ENCODE measurements at places on chromosomes 1 and 21. TPM values are rescaled to one million over a fixed set of nuclear protein-coding genes. Genes with fewer than 3 reads are reported as not detected.

DNA sequence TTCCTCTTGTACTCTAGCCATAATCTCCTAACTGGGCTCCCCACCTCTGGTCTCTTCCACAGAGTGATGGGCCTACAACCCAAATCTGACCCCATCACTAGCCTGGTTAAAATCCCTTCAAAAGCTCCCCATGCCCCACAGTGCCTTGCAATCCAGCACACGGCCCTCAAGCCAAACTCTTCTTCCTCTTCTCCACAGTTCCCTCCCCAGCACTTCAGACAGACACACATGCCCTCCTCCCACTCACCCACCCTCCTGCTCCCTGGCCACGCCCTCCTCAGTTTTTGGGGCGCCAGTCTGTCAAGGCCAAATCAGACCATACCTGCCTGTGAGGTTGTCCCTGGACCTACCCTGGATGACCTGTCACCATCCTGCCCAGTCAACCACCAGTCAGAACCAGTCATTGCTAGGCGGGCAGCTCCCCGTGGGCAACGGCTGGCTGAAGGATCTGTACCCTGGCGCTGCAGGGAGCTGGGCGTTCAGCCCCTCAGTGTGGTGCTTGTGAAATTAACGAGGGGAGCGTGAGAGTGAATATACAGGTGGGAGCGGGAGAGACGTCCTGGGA, 753 bp downstream of the C1orf210 start:
- DNase-seq: no peak

- DNase-seq: no peak
Observed at GRCh38 chr1:86649618-86650017, 54.8 kb upstream of the SH3GLB1 start.

DNA sequence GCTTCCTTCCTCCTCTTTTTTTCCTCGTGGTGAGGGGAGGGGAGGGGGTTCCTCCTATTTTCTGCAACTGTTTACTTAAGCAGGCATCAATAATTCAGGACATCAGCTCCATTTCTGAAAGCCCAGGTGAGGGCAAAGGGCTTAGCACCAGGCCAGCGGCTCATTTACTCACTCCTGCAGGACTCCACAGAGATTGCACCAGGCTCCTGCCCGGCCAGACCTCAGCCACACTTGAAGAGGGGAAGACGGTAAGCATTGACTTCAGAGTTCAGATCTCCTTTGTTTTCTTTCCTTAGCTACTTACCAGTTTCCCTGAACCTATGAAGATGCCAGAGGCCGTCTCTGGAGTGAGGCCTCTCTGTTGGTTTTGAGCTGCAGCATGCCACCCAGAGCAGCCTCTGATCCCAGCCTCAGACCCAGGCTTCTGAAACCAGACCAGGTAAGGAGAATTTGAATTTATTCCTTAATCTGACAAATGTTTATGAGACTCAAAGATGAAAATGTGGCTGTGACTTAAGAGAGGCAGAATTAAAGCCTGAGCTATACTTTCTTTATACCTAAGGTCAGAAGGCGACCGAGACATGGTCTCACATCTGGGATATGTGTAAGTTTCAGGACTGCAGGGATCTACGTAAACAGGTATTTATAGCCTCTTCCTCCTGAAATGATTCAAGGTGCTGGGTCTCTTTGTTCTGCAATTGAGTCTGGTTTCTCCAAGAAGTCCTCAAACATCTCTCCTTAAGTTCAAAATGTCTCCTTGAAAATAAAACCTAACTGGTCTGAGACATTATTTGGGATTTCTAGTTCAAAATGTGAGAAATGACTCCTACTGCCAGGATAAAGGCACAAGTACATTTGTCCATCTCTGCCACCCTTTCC, 272.5 kb upstream of the RUNX1 start:
- no peak for DNase-seq

- no peak for DNase-seq
Observed at GRCh38 chr1:71835442-71835813, 446.9 kb downstream of the NEGR1 start.

GRCh38 chr1:66154394-66154793, 361.7 kb downstream of the PDE4B start:
- no peak for DNase-seq

GRCh38 chr1:210123924-210124589, 108.5 kb upstream of the SERTAD4 start:
- peak; percentile 43 for DNase-seq

- DNase-seq: no peak
Observed at GRCh38 chr1:195951313-195951712, 656.9 kb downstream of the KCNT2 start.

GRCh38 chr1:206631085-206631509, 4.2 kb upstream of the DYRK3 start:
- DNase-seq: peak; percentile 83

DNA sequence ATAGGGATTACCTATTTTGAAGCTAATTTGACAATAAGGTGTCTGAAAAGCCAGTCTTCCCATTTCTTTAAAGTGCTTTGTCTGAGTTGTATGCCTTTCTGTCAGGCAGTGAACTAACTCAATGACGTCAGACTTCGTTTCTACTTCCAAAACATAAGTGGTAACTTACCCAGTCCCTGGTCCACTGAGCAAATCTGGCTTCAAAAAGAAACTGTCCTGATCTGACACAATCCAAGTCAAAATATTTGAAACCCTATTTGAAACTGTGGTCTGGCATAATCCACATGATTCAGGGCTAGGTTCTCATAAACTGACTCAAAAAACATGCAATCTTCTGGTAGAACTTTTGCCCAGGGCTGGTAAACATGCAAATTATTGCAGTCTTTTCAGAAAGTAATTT, 34.0 kb downstream of the DIRAS3 start:
- DNase-seq: no peak

DNA sequence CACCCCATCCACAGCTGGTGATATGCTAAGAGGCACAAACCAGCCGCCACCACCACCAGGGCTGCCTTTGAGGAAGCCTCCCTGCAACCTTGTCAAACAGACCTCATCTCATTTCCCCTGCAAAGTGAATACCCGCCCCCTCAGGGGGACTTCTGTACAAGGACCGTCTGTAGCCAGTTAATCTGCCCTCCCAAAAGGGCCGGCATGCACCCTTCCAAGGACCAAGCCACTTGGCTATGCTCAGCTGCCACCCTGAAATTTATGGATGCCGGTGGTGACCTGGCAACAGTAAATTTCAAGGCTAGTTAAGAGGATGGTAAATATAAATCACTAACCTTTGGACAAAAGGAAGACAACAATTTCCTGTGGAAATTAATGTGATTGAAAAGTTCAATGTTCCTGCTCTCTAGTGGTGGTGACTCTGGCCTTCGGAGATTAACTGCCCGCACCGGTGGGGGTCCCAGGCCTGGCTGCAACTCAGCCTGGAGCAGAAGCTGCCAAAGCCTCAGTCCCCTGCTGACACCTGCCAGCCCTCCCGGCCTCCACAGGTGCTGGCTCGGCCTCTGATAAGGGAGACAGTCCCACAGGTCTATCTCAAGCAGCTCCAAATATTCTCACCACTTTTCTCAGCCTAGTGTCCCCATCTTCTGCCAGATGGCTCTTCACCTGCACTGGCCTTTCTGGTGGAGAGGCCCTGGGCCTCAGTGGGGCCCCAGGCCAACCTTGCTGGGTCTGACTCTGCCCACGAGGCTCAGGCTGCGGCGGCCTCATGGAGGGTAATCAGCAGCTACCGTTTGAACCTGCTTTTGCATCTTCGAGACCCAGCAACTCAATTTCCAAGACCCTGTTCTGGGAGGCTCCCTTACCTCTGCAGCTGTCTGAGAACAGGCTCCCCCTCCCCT, 12.2 kb downstream of the TMEM53 start:
- no peak for DNase-seq

- no peak for DNase-seq
Observed at GRCh38 chr21:45577801-45578175, 35.5 kb upstream of the SLC19A1 start.

DNA sequence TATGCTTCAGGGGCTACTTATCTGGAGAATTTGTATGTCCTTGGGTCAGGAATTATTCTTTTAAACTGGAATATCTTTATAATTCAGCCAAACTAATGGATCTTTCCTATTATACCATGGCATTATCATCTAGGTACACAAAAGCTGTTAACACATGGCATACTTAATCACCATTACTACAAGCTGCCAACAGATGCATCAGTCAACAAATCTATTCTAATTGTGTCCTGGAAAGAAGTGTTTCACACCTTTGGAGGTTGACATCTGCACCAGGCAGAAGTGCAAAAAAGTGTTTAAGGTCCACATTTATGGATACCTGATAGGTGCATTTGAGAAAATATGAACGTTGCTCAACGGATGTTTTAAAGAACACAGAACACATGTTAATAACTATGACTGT, 470.2 kb upstream of the ADGRL2 start:
- DNase-seq: no peak

DNA sequence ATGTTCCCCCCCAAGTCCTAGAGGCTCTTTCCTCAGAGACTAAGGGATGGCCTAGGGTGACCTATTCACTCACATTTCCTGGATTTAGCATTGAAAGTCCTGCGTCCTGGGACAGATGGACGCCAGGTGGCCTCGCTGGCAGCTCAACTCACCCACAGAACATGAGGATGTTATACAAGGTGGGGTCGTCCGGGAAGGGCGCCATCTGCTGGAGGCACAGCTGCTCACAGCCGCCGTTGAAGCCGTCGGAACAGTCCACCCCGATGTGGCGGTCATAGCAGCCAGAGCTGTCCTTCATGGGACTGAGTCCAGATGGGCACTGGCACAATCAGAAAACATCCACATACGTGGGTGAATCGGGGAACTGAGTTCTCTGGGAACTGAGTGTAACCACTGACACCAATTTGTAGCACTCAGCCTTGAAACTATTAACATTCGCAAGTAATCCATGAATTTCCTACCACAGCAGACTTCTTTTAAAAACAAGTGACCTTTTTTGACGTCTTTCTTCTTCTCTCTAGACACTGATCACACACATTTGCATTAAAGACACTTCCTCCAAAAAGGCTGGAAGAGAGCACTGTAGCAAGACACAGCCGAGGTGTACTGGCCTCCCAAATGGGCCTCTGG, 215.4 kb downstream of the ASTN1 start:
- peak; percentile 2 for DNase-seq

DNA sequence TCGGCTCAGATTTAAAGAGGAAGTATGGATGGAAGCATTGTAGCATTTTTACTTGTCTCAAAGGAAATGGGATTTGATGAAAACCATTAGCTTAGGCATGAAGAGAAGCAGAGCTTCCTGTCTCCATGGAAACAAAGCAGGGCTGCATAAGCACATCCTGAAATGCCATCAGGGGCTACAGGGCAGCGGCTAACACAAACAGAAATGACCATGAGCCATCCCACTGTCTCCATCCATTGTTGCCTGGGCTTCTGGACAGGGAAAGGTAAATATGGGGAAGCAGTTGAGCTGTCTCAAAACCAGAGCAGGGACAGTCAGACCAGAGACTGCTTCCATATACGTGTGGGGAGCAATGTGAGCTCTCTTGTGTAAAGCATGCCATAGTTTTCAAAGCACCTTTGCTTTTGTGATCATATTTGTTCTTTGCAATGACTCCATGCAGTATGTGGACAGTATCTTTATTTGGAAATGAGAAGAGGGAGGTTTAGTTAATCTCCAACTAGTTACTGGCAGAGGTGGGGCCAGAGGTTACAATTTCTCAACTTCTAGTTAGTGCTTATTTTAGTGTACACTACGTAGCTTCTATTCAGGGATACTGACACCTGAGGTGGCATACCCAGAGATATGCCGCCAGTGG, 176.1 kb downstream of the CACNA1E start:
- DNase-seq: no peak

DNA sequence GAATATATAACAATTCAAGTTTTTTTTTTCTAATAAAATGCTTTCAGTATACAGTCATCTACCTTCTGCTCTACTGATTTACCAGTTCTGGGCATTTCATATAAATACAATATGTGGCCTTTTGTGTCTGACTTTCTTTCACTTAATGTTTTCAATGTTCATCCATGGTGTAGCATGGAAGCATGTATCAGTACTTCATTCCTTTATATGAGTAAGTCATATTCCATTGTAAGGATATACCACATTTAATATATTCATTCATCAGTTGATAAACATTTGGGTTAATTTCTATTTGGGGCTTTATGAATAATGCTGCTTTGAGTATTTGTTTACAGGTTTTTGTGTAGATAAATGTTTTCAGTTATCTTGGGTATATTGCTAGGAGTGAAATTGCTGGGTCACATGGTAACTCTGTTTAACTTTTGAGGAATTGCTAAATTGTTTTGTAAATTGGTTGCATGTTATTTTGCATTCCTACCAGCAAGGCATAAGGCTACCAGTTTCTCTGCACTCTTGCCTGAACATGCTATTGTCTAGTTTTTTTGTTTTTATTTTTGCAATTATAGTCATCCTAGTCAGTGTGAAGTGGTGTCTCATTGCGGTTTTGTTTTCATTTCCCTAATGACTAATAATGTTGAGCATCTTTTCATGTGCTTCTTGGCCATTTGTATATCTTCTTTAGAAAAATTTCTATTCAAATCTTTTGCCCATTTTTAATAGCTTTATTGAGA, 206.1 kb downstream of the TM2D1 start:
- no peak for DNase-seq

The TFF2 gene
- polyA plus RNA-seq: not detected

The SLC44A5 gene
- polyA plus RNA-seq: 3.2 TPM

The TRIM62 gene
- polyA plus RNA-seq: 10.4 TPM

The ZNF683 gene
- not detected for polyA plus RNA-seq

The HAO2 gene
- not detected for polyA plus RNA-seq
